Bronchial smooth muscle cell (primary cell): ENCODE measurements at places on chromosomes 6 and 20. TPM values are rescaled to one million over a fixed set of nuclear protein-coding genes. Genes with fewer than 3 reads are reported as not detected.

The DEFB124 gene
- not detected in 2 replicates for total RNA-seq

The ARMC2 gene
- 1.6 and 2.7 TPM in 2 replicates for total RNA-seq

The GTSF1L gene
- not detected in 2 replicates for total RNA-seq

The PXDC1 gene
- 22.2 and 24.9 TPM in 2 replicates for total RNA-seq

The TTK gene
- 0.34 and 3.2 TPM in 2 replicates for total RNA-seq

The UBD gene
- total RNA-seq = 0.09 and 0.16 TPM in 2 replicates

The LY6G6F gene
- not detected in 2 replicates for total RNA-seq
